ENCODE measurements at places on chromosomes 12 and 14.

DNA sequence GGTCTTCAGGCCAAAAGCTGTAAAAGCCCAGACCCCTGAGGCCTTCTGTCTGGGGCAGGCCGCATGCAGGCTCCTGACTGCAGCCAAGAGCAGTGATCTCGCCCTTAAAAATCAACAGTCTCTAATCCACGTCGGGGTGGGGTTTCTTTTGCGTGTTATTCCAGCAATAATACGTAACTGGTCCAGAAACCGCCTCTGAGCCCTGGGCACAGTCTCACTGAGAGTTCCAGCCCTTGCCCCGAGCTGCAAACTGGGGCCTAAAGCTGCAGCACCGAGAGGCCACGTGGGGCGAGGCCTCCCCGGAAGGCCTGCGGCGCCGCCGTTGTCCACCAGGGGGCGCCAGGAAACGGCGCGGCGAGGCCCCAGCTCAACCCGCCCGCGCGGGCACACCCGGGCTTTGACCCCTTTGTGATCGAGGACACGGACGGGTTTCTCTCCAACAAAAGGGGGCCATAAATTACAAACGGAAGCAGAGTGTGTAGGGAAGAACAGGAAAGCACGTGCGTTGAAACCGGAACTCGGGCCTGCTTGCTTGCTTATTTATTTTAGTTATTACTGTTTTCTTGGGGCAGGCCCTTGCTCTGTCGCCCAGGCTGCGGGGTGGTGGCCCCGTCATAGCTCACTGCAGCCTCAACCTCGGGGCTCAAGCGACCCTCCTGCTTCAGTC is 87.2 kb downstream of the NINJ2 start:
- peak; percentile 86 for DNase-seq

GRCh38 chr12:75738486-75738885 is 227.1 kb upstream of the KRR1 start:
- DNase-seq = no peak

- no peak for DNase-seq
Measured at GRCh38 chr12:6765634-6766581, at the start of gene PTMS. Gene PTMS, plus strand, starts transcription at chr12:6766363. Its CDS starts 343 bp downstream, at chr12:6766706.

- no peak for DNase-seq
Measured at GRCh38 chr14:26157517-26157916, 440.3 kb downstream of the NOVA1 start.

- no peak for DNase-seq
Measured at GRCh38 chr14:29893989-29894388, 33.7 kb downstream of the PRKD1 start.

DNA sequence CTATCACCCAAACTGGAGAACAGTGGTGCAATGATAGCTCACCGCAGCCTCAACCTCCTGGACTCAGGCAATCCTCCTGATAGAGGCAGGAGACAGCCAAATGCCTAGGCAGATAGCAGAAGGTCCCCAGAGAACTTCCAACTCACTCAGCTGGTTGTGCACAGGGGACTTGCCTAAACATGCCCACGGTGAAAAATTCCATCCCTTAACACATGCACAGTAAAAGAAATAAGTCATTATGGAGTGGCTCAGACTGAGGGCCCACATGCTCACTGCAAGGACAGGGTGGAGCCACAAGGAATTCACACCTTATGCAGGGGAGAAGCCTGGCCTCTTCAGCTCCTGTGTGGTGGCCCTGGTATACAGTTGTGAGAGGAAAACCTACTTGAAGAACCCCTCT is 525.8 kb upstream of the ATP2B1 start:
- no peak for DNase-seq

GRCh38 chr12:106696681-106697417 is 77.6 kb upstream of the RIC8B start:
- no peak for DNase-seq

DNA sequence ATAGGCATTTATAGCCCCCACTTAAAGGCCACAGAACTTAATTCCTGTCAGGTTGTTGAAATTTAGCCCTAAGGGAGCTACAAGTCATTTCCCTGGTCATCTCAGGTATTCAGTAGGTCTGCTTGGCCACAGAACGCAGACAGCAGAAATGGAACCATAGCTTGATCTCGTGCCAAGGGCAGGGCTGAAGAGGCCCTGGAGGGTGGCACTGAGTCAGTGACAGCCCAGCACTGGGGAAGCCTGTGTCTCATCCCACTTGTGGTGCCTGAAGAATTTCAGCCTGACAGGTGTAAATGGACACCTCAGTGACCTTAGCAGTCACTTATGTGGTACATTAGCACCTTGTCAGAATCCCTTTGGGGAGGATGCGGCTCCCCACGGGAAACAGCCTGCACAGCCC is 6.6 kb downstream of the PRKAB1 start:
- DNase-seq = no peak

GRCh38 chr12:73384592-73384991 is 1112.4 kb downstream of the TRHDE start:
- no peak for DNase-seq

DNA sequence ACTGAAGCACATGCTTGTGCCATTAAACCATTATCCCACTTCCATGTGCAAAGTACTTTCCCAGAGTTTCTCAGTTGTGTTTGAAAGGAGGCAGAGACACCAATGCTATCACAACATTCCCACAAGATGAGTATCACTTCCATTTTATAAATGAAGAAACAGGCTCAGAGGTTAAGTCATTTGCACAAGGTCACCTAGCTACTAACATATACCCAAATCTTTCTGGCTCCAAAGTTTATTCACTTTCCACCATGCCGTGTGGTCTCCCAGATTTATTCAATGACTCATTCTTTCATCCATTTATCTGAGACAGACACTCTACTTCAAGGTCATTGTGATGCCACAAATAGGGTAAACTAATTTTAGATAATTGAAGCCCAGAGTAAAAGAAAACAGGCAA is 9.4 kb downstream of the ART4 start:
- no peak for DNase-seq

GRCh38 chr12:49534731-49535278 is 4.0 kb upstream of the KCNH3 start:
- no peak for DNase-seq

- DNase-seq = no peak
Measured at GRCh38 chr12:4046495-4046840, 173.3 kb upstream of the PARP11 start.

- DNase-seq = no peak
Measured at GRCh38 chr14:100407376-100408102, 84.4 kb downstream of the SLC25A47 start.

GRCh38 chr12:63419154-63419553 is 249.1 kb downstream of the DPY19L2 start:
- DNase-seq = no peak

DNA sequence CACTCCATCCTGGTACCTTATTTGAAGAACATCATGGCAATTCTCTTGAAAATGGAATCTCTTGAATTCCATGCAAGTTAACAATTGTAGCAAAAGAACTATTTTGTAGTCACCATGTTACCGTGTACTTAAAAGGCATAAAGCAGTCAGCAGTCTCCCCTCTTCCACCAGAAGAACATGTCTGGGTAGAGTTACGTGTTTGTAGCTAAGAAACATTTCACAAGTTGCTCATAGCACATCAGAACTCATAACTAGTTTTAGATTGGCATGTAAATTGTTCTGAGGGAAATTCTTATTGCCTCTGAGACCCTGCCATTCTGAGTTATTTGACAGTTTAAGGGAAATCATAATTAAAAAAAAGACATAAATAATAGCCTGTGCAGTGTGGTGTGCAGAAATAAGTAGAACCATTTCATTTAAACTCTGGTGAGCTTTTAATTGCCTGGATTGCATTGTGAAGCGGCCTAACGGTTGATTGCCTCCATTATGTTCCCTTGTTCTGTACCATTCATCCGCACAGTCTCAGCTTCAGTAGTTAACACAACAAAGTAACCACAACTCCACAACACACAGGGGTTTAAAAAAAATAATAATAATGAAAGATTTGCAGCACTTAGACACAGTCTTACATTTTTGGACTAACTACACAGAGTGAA is 2.6 kb downstream of the LMO3 start:
- DNase-seq = no peak

- peak; percentile 30 for DNase-seq
Measured at GRCh38 chr12:101838628-101839323, 8.0 kb upstream of the GNPTAB start.

DNA sequence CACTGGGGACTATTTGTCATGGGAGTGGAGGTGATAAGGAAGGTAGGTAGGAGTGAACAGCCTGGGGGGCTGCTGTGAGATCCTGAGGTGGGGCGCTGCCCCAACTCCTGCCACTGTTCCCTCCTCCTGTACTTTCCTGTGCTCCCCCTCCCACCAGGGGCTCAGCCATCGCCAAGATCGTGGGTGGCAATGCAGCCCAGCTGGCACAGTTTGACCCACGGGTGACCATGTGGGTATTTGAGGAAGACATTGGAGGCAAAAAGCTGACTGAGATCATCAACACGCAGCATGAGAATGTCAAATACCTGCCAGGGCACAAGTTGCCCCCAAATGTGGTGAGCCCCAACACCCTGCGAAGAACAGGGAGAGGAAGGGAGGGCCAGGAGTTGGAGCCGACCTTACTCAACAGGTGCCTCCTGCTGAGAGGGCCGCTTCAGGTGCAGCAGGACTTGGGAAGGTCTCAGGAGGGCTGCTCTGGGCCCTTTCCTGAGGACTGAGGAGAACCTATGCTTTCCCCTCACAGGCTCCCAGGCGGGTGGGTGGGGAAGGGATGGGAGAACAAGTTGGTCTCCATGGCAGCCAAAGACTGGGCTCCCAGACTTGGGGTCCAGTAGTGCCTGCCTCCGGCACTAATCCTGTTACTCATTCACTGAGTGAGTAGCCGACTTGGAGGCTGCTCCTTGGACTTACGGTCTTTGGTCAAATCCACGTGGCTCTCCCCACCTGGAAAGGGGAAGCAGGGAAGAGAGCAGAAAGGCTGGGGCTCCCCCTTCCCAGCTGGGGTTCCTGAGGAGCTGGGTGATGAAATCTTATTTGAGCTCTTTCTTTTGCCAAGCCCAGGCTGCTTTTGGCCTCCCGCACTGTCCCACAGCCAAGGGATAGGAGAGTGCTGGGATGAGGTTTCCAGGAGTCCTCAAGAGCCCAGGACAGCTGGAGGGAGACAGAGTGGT is 884 bp downstream of the GPD1 start:
- no peak for DNase-seq

GRCh38 chr12:118060301-118061010 is 523 bp downstream of the WSB2 start:
- DNase-seq = peak; percentile 17

GRCh38 chr12:26599096-26599695 is 233.8 kb downstream of the ITPR2 start:
- DNase-seq = no peak

DNA sequence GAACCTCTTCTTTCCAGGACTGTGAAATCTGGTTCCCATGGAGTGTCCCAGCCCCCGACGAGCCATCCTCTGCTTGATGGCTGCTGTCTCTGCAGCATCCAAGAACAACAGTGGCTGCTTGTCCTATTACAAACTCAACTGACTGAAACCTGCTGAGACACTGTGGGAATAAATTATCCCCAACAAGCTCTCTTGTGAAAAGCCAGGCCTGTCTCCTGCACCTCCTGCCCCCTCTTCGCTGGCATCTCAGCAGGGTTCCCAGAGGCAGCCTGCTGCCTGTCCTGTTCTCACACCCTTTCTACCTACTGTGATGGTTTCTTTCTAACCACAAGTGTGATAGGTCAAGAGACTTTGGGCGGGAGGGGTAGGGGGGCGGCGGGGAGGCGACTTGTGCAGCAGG is 180.2 kb downstream of the TSPAN9 start:
- DNase-seq = no peak

- no peak for DNase-seq
Measured at GRCh38 chr14:20998139-20998538, 954 bp upstream of the SLC39A2 start.

DNA sequence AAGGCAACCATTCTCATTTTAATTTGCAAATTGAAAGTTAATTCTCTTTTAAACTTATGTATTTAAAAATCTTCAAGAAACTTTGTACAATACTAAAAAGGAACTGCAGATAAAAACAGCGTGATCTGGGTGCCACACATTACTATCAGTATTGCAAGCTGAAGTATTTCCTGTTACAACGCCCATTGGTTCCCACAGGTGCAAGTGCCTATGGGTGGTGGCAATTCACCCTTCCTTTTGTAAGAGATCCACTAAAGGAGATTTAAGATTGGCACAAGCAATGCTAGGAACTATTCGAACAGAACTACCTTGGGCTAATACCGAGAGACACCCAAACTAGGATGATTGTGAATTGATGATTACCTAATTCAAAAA is 13.2 kb downstream of the TAOK3 start:
- DNase-seq = peak; percentile 76

GRCh38 chr12:27207615-27208413 is 36.3 kb upstream of the STK38L start:
- no peak for DNase-seq

DNA sequence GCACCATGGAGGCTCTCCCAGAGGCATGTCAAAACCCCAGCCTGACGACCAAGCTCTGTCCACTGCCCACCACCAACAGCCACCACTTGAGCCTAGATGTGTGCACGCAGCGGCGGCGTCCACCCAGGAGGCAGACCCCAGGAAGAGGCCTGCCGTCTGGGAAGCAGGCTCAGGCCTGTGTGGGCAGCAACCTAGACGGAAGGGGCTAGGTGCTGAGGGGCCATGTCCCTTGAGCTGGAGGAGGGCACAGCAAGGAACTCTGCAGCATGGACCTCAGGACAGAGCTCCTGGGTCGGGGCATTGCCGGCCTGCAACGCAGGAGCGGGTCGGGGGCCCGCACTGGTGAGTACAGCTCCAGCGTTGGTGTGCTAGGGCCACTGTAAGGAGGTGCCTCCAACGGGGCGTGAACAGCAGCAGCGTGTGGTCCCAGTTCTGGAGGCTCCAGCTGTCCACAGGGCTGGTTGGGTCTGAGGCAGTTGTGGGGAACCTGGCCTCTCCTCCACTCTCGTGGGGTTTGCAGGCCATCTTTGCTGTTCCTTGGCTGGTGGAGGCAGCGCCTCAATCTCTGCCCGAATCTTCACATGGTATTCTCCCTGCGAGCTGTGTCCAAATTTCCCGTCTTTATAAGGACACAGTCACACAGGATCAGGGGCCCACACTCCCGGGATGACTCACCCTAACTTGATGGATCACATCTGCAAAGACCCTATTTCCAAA is 20.5 kb downstream of the ZBTB42 start:
- no peak for DNase-seq

DNA sequence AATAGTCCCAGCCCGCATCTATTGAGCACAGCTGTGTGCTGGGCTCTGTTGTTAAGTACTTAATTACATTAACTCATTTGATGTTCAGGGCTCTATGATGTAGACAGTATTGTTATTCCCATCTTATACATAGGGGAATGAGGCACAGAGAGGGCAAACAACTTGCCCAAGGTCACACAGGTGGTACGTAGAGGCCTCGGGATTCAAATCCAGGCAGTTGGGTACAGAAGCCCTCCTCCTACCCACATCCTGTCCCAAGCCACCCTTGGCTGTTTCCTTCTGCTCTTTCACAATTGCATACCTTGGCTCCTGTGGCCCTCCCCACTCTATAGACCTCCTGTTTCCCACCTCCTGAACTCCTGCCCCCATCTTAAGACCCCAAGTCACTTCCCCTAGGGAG is 10.0 kb upstream of the GPR68 start:
- no peak for DNase-seq

- DNase-seq = no peak
Measured at GRCh38 chr14:59362513-59362912, 102.7 kb downstream of the GPR135 start.
